ENCODE measurements at places on chromosomes 11 and 22.

DNA sequence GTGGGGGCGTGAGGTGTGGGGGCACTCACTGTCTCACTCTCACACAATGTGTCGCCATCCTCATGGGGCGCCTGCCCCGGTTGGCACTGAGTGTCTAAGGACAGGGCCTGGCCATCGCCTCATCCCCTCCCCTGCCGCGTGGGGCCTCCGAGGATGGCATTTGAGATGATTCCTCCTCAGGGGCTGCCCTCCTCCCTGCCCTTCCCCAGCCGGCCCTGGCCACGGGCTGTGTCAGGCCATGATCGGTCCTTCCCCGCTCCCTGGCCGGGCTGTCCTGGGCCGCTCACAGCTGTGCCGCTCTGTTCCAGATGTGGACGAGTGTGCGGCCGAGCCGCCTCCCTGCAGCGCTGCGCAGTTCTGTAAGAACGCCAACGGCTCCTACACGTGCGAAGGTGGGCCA, 4.5 kb downstream of the CRELD2 start:
- DNase-seq: no peak

GRCh38 chr11:93662175-93662570, 691 bp downstream of the CEP295 start:
- DNase-seq: no peak

- DNase-seq: no peak
Observed at GRCh38 chr11:70183483-70184176, 19.5 kb upstream of the FADD start.

- no peak for DNase-seq
Observed at GRCh38 chr11:67670316-67671210, 3.9 kb downstream of the ALDH3B2 start.

DNA sequence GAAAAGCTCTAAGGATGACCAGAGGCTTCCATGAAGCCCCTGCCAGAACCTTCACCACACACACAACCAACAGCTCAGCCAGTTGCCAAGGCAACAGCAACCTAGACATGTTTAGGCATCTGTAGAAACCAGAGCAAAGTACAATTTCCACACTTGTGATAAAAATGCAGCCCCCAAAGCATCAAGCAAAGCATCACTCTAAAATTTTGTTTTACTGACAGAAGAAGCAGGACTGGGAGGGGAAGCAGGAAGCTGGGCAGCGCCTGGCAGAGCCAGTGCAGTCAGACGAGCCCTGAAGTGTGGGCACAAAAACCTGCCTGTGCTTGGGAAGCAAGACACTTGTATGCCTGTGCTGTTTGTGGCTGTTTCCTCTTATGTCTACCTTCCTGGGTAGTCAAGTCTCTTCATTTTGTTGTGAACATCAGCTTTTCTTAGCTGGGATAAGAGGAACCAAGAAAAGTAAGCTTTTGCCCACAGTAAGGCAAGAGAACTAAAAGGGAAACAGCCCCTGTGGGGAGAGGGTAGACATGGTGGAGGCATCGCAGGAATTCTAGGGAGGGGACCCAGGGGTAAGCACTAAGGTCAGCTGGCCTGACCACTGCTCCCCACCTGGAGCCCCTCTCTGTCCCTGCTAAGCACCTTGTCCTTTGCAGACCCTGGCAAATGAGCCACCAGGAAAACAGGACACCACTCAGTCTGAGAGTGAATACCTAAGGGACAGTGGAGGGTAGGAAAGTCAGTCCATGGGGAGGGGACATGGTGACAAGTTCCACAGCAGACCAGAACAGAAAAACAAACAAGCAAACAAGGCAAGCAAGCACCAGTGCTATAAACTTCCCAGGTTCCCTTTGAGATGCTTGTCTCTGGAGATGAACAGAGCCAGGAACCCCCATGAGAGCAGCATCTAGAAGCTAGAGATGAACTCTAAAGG, 13.4 kb downstream of the PACSIN2 start:
- DNase-seq: no peak

DNA sequence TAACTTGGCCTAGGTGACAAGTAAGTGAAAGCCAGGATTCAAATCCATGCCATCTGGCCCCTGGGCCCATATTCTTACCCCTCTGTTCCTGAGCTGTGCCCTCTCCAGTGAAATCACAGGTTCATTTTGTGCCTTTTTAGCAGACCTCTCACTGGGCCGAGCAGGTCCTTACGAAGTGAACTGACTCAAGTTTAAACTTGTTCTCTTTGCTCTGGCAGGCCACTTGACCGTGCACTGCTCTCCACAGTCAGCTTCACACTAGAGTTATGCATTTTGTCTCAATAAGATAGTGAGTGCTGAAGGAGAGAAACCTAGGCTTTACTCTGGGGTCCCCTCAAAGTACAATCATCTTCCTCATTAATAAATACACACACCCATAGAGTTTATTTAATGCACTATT, 40.7 kb downstream of the ARFGAP3 start:
- no peak for DNase-seq

DNA sequence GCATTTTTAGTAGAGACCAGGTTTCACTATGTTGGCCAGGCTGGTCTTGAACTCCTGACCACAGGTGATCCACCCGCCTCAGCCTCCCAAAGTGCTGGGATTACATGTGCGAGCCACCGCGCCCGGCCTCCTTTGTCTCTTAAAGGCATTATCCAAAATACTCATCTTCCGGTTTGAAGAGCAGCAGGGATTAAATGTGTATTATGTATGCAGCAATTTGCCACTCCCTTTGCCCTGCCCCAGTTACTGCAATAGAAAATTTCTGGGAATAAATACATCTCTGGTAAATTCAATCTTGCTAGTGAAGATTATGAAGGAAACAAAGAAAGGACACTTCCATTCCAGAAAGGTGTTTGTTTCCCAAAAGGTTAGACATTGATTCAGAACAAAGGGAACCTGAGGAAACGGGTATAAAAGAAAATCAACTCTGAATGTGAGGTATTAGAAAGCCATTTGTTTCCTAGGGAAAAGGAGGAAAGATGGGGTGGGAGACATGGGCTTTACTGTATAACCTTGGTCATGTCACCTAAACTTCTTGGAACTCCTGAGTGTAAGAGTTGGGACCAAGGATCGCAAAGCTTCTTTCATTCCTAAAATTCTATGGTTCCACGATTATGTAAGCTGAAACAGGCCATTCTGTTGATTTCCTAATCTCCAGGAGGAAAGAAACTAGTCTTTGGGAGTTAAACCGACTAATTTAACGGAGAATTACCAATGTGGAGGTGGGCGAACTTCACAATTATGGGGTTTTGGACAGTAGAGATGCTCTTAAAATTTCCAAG, 959 bp upstream of the HIPK3 start:
- no peak for DNase-seq

DNA sequence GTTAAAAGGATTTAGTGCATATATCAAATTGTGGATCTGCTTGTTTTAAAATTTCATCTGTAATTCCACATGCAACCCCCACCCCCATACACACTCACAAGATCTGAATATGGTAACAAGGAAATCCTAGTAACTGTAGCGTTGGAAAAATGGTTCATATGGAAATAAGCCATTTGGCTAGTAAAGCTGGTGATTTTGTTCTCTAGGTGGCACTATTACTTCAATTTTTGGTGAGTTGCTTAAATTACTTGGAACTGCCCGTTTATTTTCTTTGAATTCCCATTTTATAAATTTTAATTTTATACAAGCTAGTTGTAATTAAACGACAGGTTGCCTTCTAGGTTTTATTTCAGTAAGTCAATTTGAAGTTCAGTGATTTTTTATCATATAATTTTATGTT, 5.3 kb downstream of the BDNF start:
- DNase-seq: no peak

- no peak for DNase-seq
Observed at GRCh38 chr11:47711816-47712215, 3.4 kb downstream of the AGBL2 start.

- DNase-seq: peak; percentile 35
Observed at GRCh38 chr22:43228330-43228729, 41.4 kb upstream of the TTLL12 start.

DNA sequence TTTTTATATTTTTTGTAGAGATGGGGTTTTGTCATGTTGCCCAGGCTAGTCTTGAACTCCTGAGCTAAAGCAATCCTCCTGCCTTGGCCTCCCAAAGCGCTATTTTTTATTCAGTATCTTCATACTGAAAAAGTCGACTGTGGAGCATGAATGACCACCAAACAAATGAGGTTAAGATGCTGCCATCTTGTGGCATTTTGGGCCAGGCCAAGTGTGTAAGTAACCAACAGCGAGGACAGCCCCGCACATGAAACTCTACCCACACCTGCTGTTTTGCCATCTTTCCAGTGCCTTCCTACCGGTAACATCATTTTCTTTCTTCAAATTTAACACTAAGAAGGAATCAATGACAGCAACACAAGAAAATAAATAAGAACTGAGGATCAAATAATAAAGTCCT, 32.2 kb upstream of the AQP11 start:
- DNase-seq: no peak

DNA sequence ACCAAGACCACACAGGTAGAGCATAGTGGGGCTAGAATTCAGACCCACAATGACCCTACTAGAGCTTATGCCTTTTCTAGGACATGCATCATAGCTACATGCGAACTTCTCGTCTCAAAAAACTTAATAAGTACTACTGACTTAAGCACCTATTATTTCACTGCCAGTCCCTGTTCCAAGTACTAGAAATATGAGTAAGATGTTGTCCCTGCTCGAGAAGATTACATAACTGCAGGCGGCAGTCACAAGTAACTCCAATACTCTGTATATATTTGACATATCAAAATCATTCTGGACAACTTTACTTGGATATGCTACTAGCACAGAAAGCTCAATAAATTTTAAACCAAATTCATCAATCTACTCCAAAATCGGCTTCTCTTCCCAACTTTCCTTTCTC, 235.0 kb downstream of the TTC28 start:
- DNase-seq: no peak

- no peak for DNase-seq
Observed at GRCh38 chr11:70317581-70318305, 47.3 kb downstream of the PPFIA1 start.

GRCh38 chr11:128311742-128312719, 275.3 kb downstream of the ETS1 start:
- DNase-seq: no peak

- DNase-seq: no peak
Observed at GRCh38 chr11:105644839-105645573, 35.1 kb downstream of the GRIA4 start.

DNA sequence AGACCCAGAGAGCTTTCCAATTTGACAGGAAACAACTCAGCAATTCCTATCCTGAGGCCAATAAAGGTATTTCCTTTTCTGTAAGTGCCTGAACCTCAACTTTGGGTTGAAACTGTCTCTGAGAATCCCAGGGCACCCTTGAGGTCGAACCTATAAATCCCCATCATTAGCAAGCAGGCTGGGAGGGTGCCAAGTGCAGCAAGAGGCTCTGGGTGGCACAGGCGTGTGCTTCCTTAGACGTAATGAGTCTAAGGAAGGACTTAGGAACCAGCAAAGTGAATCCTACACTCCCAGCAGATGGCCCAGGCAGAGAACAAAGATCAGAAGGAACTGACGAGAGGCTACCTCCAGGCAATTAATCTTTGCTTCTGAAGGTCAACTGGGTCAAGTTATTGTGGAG, 234.3 kb upstream of the NARS2 start:
- no peak for DNase-seq

- no peak for DNase-seq
Observed at GRCh38 chr11:115674176-115674936, 170.1 kb upstream of the CADM1 start.

DNA sequence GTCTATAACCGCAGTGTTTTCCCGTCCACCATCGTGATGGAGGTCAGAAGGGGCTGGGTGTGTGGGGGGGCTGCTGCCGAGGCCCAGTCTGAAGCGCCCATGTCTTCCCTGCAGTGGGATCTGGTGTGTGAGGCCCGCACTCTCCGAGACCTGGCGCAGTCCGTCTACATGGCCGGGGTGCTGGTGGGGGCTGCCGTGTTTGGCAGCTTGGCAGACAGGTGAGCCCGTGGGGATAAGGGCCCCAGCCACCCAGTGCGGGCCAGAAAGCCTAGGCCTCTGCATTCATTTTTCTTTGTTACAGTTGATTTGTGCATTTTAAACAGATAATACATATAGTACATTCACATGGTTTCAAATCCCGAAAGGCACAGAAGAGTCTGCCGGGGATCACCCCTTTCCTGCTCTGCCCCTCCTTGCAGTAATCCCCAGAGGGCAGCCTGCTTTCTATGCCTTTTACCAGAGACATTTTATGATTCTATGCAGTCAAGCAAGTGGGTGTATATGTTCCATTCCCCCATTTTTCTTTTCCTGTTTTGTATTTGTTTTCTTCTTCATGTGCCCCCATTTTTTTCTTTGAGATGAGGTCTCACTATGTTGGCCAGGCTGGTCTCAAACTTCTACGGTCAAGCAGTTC, 32.6 kb downstream of the CAPN1 start:
- DNase-seq: no peak

DNA sequence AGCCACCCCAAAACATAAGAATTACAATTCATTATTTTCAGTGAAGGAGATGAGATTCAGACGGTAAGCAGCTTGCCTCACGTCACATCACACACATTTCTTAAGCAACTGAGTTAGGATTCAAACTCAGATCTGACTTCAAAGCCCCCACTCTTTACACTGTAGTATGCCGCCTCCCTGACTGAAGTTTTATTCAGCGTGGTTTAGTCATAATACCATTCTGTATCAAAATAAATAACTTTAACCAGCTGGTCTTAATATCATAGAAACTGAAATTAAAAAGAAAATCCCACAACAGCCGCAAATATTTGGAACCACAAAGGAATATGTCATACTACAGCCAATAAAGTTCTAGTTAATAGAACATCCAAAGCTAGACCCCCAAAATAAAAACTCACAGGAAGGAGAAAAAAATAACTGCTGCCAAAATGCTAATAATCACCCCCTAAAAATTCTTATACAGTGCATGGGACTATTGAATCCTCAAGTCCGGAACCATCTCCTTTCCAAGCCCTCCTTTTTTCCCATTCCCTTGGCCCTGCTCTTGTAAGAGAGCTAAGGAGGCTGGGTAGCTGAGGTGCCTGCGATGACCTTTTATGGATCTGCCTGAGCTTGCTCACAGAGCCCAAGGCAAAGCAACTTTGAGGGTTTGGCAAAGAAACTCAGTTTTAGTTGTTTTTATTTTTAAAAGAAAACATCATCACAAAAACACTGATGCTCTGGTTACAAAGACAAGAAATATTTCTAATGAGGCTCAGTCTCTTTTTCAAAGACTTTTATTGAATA, 334.5 kb downstream of the TTC28 start:
- DNase-seq: no peak

DNA sequence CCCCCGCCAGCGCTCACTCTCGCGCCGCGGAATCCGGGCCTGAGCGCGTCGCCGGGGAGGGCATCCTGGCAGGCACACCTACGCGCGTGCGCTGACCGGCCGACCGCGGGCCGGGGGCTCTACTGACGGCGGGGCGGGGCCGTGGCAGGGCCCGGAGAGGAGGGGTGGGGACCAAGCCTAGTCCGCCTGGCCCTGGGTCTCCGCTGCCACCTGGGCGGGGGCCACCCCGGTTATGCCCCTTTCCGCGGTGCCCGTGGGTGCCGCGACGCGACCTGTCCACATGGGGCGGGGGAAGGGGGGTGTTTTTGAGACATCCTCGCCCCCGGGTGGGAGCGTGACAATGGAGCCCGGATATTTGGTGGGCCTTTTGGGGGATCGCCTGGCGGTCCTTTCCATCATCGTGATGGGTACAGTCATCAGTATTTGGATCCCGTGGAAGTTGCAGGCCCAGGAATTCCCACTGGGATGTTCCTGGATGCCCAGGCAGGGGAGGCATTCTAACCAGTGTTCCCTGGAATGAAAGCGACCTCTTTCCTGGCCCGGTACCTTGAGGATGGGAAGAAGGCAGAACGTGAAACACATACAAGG, 2.2 kb downstream of the NCAM1 start:
- DNase-seq: no peak

GRCh38 chr11:116563712-116564047, 209.1 kb downstream of the BUD13 start:
- DNase-seq: no peak

Data from activated T-cell treated with anti-CD3 and anti-CD28 coated beads, Interleukin-2, amount 50 U/mL, for 24 hours (primary cell).